ENCODE measurements at places on chromosomes 2 and 18.

DNA sequence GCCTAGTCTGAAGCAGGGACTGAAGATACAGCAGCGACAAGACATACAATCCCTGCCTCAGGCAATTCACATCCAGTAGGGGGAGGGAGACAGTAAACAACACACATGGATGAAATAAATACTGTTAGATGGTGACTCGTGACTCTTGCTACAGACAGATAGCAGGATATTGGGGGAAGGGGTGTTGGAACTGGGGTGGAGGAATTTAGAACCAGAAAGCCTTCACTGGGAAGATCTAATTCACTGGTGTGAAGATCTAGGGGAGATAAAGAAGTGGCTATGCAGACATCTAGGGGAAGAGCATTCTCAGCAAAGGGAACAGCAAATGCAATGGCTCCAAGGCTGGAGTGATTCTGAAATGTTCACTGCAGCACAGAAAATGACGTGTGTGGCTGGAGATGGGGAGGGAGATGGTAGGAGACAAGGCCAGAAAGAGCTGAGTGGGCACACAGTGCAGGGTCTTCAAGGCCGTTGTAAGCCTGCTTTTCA lies 52.6 kb upstream of the TMEM163 start:
- no peak for DNase-seq

DNA sequence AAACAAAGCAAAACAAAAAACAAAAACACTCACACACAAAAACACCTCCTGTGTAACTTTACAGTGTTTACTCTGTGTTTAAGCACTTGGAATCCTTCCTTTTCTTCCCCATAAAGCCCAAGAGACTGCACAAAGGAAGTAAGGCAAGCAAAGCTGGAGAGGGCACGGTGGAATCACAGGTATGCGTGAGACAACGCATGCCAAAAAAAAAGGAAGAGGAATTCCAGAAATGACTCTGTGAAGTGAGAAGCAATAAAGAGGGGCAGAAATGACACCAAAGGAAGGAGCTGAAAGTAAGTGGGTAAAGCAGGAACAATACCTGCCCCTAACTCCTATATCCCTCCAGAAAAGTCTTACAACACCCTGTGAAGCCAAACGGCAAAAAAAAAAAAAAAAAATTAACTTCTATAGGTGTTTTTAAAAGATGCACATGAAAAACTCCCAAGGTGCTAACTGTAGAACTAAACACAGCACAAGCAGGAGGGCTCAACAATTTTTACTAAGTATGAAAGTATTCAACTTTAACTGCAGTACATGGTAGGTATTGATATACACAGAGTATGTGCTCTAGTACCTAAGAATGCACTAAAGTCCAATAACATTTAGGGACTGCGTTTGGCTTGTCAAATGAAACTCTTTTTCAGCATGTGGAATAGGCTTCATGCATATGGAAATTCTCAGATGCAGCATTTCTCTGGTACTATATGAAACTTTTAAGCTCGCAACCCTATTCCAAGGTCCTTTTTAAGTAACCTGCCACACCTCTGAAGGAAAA lies 9.1 kb downstream of the RND3 start:
- no peak for DNase-seq

DNA sequence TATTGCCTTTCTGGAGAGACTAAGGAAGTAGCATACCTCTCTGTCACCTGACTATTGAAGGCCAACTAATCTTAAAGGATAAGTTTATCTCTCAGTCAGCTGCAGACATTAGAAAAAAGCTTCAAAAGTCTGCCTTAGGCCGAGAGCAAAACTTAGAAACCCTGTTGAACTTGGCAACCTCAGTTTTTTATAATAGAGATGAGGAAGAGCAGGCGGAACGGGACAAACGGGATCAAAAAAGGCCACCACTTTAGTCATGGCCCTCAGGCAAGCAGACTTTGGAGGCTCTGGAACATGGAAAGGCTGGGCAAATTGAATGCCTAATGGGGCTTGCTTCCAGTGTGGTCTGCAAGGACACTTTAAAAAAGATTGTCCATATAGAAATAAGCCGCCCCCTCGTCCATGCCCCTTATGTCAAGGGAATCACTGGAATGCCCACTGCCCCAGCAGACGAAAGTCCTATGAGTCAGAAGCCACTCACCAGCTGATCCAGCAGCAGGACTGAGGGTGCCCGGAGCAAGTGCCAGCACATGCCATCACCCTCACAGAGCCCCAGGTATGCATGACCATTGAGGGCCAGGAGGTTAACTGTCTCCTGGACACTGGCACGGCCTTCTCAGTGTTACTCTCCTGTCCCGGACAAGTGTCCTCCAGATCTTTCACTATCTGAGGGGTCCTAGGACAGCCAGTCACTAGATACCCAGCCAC lies 61.5 kb upstream of the FAM98A start:
- DNase-seq, result no peak

- DNase-seq, result no peak
These were observed 69.7 kb downstream of the ZNF521 start for GRCh38 chr18:25282282-25282681.

GRCh38 chr2:167212014-167212648 lies 323.9 kb downstream of the XIRP2 start:
- DNase-seq, result peak; percentile 1

DNA sequence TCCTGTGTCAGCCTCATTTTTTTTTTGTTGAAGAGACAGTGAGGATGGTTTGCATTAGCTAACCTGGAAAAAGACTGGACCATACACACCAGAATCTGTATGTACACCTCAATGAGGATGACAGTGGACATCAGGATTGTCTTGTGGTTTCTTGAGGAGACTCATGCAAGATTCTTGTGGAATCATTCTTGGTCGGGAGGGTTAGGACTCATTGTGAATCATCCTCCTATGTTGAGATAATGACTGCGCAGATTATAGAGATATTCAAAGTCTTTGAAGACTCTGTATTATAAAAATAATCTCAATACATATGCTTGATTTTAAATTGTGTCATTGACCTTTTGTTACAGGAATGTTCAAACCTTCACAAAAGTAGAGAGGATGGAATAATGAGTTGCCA lies 49.1 kb upstream of the DOCK10 start:
- DNase-seq, result no peak

- no peak for DNase-seq
These were observed 209.3 kb downstream of the SLC4A3 start for GRCh38 chr2:219836647-219837177.

- DNase-seq, result no peak
These were observed 43.6 kb upstream of the SLC14A2 start for GRCh38 chr18:45571714-45572113.

DNA sequence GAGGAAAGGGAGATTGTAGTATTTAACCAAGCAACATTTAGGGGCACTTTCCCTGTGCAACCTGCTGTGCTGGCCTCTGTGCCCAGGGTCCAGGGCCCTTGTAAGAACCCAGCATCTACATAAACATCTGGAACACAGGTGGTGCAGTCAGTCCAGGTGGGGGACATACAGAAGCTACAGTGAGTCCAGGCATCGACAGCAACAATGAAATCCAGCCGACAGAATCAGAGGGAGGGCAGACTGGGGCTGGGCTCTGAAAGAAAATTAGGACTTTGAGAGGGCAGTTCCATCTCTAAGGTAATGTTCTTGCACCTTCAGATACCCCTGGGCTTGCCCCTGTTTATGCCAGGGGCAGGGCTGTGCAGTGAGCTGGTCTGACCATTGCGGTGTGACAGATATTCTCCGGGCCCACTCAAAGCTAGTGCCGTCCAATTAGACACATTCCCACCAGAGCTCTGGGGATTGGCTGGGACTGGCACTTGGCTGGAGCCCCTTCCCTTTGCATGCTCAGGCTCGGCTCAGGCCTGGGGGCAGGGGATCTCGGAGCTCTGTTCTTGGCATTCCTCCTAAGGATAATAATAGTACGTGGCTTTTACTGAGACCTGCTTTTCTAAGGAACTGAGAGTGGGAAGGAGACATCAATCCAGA lies 5.4 kb downstream of the LBH start:
- DNase-seq, result no peak

All from activated gamma-delta T cell treated with anti-CD3 and anti-CD28 coated beads, Interleukin-2, amount 50 U/mL, for 16 hours (primary cell).